ENCODE measurements at places on chromosomes 7 and 10. TPM values are rescaled to one million over a fixed set of nuclear protein-coding genes. Genes with fewer than 3 reads are reported as not detected.

- H3K4me3 ChIP-seq, result no peak overlapping the region
- peaks cover 4% of the 10 kb centered on the region for H3K27me3 ChIP-seq
- no peaks in the 10 kb centered on the region for H3K36me3 ChIP-seq
Measured at GRCh38 chr7:110095372-110096052, 995.4 kb upstream of the LRRN3 start.

DNA sequence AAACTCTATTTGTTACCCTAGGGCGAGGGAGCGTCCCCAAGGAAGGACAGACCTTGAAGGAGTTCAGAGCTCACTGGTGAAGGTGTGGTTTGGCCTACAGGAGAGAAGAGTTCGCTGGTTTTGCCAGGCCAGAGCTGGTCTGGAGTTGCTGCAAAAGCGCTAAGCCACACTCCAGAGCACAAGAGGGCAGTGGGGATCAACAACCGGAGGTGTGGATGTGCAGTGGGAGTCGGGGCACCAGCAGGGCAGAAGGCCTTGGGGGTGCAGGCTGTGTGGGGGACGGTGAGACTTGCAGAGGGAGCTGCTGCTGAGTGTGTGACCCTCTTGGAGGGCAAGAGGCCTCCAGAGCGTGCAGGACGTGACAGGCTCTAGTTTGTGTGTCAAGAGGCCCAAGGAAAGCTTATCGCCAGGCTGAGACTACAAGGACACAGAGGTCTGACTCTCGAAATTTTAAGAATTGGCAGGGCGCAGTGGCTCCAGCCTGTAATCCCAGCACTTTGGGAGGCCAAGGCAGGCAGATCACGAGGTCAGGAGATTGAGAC is 14.3 kb upstream of the CUL1 start:
- no peak overlapping the region for H3K4me3 ChIP-seq
- no peak overlapping the region for H3K27ac ChIP-seq
- peaks cover 15% of the 10 kb centered on the region for H3K27me3 ChIP-seq
- no peaks in the 10 kb centered on the region for H3K4me1 ChIP-seq

DNA sequence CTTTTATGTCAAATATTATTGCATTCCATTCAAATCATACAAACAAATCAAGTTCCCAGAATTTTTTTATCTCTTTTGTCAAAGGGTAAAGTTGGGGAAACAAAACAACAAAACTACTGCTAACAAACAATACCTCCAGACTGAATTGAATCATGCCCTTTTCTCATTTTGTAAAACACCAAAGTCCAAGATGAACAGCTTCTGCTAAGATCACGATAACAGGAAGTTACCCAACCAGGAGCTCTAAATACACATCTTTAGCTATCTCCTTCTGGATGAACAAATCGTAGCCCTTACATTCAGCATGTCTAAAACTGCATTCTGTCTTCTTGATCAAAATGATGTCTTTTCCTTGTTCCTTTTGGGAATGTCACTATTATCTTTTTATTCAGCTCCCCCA is 97.4 kb downstream of the CTTNBP2 start:
- H3K4me1 ChIP-seq, result no peaks in the 10 kb centered on the region
- H3K36me3 ChIP-seq, result no peaks in the 10 kb centered on the region
- no peak overlapping the region for H3K4me3 ChIP-seq
- no peak for DNase-seq
- no peaks in the 10 kb centered on the region for H3K27me3 ChIP-seq

DNA sequence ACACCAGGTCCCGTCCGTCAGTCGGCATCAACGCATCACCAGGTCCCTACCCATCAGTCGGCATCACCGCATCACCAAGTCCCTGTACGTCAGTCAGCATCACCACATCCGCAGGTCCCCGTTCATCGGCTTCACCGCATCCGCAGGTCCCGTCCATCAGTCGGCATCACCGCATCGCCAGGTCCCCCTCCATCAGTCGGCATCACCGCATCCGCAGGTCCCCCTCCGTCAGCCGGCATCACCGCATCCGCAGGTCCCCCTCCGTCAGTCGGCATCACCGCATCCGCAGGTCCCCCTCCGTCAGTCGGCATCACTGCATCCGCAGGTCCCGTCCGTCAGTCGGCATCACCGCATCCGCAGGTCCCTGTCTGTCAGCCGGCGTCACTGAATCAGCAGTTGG is 55.1 kb downstream of the IGF2BP3 start:
- no peak for DNase-seq
- no peaks in the 10 kb centered on the region for H3K4me1 ChIP-seq
- H3K4me3 ChIP-seq, result no peak overlapping the region
- H3K27ac ChIP-seq, result no peak overlapping the region
- H3K27me3 ChIP-seq, result peaks cover 2% of the 10 kb centered on the region

GRCh38 chr10:52314822-52315552 is 906 bp downstream of the DKK1 start:
- no peaks in the 10 kb centered on the region for H3K36me3 ChIP-seq
- peaks cover 11% of the 10 kb centered on the region for H3K4me1 ChIP-seq
- H3K27ac ChIP-seq, result no peak overlapping the region

DNA sequence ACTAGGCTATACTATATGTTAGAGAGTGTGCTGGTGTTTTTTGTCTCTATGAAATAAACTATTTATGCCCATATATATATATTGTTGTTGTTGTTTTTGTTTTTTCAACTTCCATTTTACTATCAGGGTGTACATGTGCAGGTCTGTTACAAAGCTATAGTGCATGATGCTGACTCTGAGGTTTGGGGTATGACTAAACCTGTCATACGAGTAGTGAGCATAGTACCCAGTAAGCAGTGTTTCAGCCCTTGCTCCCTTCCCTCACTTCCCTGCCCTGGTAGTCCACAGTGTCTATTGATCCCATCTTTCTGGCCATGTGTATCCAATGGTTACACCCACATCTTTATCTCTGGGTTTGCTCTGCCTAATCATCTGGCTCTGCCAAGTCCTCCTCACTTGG is 101.8 kb downstream of the FAS start:
- H3K4me1 ChIP-seq, result peaks cover 14% of the 10 kb centered on the region
- no peak for DNase-seq
- H3K27me3 ChIP-seq, result peaks cover 2% of the 10 kb centered on the region
- H3K4me3 ChIP-seq, result no peak overlapping the region
- H3K27ac ChIP-seq, result no peak overlapping the region
- no peaks in the 10 kb centered on the region for H3K36me3 ChIP-seq

DNA sequence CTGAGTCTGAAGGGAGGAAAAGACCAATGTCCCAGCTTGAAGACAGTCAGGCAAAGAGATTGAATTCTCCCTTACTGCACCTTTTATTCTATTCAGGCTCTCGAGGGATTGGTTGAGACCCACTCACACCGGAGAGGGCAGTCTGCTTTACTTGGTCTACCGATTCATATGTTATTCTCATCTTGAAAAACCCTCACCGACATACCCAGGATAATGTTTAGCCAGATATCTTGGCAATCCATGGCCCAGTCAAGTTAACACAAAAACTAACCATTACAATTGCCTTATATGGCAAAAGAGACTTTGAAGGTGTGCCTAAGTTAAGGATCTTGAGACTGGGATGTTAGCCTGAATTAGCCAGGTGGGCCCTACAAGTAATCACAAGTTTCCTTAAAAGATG is 53.8 kb upstream of the BET1 start:
- H3K4me3 ChIP-seq, result no peak overlapping the region
- H3K27ac ChIP-seq, result no peak overlapping the region
- no peak for DNase-seq
- peaks cover 4% of the 10 kb centered on the region for H3K4me1 ChIP-seq
- no peaks in the 10 kb centered on the region for H3K36me3 ChIP-seq

GRCh38 chr10:35339942-35340341 is 3.6 kb downstream of the CCNY start:
- no peak overlapping the region for H3K4me3 ChIP-seq
- no peak overlapping the region for H3K27ac ChIP-seq
- no peaks in the 10 kb centered on the region for H3K27me3 ChIP-seq
- H3K4me1 ChIP-seq, result peaks cover 68% of the 10 kb centered on the region
- DNase-seq, result no peak

DNA sequence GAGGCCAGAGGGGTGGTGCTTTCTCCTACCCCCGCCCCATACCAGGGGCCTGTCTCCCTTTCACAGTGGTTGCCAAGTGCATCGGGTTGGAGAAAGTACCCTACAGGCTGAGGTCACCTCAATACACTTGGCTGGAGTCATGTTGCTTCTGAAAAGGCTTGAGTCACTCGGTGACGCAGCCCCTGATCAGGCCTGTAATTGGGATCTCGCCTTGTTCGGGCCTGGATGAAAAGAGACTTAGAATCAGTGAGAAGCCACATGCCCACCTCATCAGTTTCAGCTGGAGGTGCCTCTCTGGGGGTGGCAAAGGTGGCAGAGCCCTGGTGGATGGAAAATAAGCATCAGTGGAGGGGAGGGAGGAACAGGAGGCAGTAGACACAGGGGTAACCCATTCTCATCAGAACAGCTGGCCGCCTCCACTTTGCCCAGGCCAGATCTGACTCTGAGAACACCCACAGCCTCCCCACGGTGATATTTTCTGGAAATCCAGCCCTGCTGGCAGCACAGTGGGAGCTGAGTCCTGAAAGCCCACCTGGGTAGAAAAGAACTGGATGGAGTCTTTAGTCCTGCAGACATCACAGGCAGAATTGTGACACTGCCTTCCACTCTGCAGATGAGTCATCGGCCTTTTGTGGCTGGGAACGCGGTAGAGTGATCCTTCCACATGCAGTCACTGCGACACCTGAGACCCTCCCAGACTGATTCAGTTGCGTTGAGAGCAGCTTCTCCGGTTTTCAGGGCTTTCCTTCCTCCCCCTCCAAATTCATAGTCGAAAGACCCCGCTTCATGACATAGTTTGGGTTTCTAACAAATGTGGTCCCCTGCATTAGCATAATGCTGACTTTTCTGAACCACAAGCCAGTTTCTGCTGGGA is 108.0 kb downstream of the GRK5 start:
- no peak overlapping the region for H3K4me3 ChIP-seq
- H3K27me3 ChIP-seq, result peaks cover 33% of the 10 kb centered on the region
- H3K4me1 ChIP-seq, result peaks cover 50% of the 10 kb centered on the region
- H3K27ac ChIP-seq, result no peak overlapping the region
- peaks cover 10% of the 10 kb centered on the region for H3K36me3 ChIP-seq

GRCh38 chr10:8323428-8324054 is 269.1 kb downstream of the GATA3 start:
- H3K4me1 ChIP-seq, result peaks cover 29% of the 10 kb centered on the region
- no peak for DNase-seq
- H3K27ac ChIP-seq, result no peak overlapping the region
- no peak overlapping the region for H3K4me3 ChIP-seq
- H3K27me3 ChIP-seq, result peaks cover 5% of the 10 kb centered on the region

GRCh38 chr7:34333184-34333583 is 324.8 kb upstream of the NPSR1 start:
- no peaks in the 10 kb centered on the region for H3K27me3 ChIP-seq
- no peak overlapping the region for H3K27ac ChIP-seq
- H3K36me3 ChIP-seq, result no peaks in the 10 kb centered on the region

DNA sequence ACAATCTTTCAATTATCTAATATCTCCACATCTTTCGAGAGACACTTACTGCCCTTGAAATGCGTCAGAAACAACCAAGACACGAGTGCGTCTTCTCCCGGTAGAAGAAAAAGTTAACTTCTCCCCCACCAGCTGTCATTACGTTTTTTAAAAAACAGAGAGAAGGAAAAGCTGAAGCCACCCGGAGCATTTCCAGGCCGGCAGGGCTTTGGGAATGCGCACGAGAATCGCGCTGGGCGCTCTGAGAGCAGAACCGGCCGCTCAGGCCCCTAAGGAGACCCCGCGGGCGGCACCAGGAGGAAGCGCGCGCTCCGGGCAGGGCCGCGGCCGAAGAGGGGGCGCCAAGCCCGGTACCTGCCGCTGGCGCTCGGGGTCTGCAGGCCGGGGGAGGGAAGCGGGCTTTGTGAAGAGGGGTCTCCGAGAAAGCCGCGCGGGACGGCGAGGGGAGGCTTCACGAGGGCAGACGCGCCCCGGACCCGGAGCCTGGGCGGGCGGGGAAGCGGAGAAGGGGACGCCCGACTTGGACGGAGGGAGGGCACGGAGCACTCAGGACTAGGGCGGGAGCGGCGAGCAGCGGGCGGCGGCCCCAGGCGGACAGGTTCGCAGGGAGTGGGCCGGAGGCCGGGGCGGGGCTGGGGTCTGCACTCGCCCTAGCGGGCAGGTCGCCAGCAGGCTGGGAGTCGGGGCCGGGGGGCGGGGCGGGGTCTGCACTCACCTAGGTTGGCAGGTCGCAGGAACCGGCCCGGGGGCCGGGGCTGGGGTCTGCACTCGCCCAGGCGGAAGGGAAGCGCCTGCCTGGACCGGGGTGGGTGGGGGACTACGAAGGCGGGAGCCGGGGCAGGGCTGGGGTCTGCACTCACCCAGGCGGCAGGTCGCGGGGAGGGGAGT is 932 bp downstream of the ESYT2 start:
- peaks cover 25% of the 10 kb centered on the region for H3K36me3 ChIP-seq
- H3K4me3 ChIP-seq, result peak overlapping the region; percentile 97
- peak; percentile 33 for DNase-seq
- peak overlapping the region; percentile 95 for H3K27ac ChIP-seq
- peaks cover 49% of the 10 kb centered on the region for H3K4me1 ChIP-seq

GRCh38 chr10:29545122-29545521 is 89.6 kb downstream of the SVIL start:
- H3K27me3 ChIP-seq, result no peaks in the 10 kb centered on the region
- DNase-seq, result no peak
- no peak overlapping the region for H3K4me3 ChIP-seq
- peaks cover 12% of the 10 kb centered on the region for H3K36me3 ChIP-seq
- peaks cover 17% of the 10 kb centered on the region for H3K4me1 ChIP-seq

The LIPJ gene
- total RNA-seq, result not detected

The LBX1 gene
- total RNA-seq, result not detected

- H3K27ac ChIP-seq, result no peak overlapping the region
- H3K27me3 ChIP-seq, result no peaks in the 10 kb centered on the region
- no peak overlapping the region for H3K4me3 ChIP-seq
- DNase-seq, result no peak
Measured at GRCh38 chr10:117316701-117317100, 58.5 kb downstream of the PDZD8 start.

GRCh38 chr10:30420266-30420665 is 13.7 kb upstream of the MAP3K8 start:
- no peak overlapping the region for H3K27ac ChIP-seq
- DNase-seq, result no peak
- peaks cover 48% of the 10 kb centered on the region for H3K4me1 ChIP-seq
- no peaks in the 10 kb centered on the region for H3K36me3 ChIP-seq

- no peak for DNase-seq
- no peak overlapping the region for H3K27ac ChIP-seq
- H3K27me3 ChIP-seq, result no peaks in the 10 kb centered on the region
- no peak overlapping the region for H3K4me3 ChIP-seq
- H3K4me1 ChIP-seq, result no peaks in the 10 kb centered on the region
Measured at GRCh38 chr7:115635876-115636275, 394.7 kb downstream of the TFEC start.

DNA sequence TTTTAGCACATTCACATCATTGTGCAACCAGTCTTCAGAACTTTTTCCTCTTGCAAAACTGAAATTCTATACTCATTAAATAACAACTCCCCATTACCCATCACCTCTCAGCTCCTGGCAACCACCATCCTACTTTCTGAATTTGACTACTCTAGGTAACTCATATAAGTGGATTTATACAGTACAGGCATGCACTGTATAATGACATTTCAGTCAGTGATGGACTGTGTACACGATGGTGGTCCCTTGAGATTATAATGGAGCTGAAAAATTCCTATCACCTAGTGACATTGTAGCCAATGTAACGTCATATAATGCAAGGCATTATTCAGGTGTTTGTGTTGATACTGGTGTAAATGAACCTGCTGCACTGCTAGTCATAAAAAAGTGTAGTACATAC is 60.1 kb downstream of the BTRC start:
- H3K4me3 ChIP-seq, result no peak overlapping the region
- no peak for DNase-seq
- H3K4me1 ChIP-seq, result no peaks in the 10 kb centered on the region
- H3K27me3 ChIP-seq, result no peaks in the 10 kb centered on the region
- peaks cover 11% of the 10 kb centered on the region for H3K36me3 ChIP-seq

Data from activated CD4-positive, alpha-beta T cell treated with anti-CD3 and anti-CD28 coated beads, Interleukin-2, amount 10 ng/mL, durations not matched to agents 7 days and 5 days (primary cell).